ENCODE measurements at places on chromosomes 3 and 15.

GRCh38 chr3:8481380-8481779 lies 20.2 kb upstream of the LMCD1 start:
- DNase-seq, result no peak

DNA sequence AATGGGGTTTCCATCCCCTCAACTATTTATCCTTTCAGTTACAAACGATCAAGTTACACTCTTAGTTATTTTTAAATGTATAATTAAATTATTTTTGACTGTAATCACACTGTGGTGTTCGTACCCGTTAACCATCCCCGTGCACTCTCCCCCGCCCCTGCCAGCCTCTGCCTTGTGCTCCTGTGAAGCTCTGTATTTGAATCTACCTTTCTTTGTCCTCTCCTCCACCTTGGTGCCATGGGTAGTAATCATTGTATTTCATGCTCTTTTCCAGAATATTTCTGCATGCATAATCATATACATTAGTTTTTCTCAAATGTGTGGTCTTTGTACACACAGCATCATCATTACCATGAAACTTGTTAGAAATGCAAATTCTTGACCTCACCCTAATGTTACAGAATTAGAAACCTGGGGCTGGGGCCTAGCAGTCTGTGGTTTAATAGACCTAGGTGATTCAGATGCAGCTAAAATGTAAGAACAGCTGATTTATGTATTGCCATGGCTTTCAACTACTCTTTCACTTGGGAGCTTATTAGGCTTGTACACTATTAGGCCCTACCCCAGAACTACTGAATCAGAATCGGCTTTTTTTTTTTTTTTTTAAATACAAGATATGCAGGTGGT lies 91.5 kb downstream of the STT3B start:
- DNase-seq, result no peak

GRCh38 chr3:168117853-168118313 lies 22.2 kb upstream of the GOLIM4 start:
- DNase-seq, result no peak

- no peak for DNase-seq
Measured at GRCh38 chr3:177145954-177146353, 51.3 kb downstream of the TBL1XR1 start.

- DNase-seq, result no peak
Measured at GRCh38 chr3:123432832-123433523, 15.9 kb downstream of the ADCY5 start.

DNA sequence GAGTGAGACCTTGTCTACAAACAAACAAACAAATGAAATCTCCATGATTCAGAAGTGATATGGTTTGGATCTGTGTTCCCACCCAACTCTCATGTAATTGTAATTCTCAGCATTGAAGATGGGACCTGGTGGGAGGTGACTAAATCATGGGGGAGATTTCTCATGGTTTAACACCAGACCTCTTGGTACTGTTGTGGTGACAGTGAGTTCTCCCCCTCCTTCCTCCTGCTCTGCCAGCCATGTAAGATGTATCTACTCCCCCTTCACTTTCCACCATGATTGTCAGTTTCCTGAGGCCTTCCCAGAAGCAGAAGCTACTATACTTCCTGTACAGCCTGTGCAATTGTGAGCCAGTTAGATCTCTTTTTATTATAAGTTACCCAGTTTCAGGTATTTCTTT lies 438.4 kb upstream of the THBS1 start:
- DNase-seq, result no peak

DNA sequence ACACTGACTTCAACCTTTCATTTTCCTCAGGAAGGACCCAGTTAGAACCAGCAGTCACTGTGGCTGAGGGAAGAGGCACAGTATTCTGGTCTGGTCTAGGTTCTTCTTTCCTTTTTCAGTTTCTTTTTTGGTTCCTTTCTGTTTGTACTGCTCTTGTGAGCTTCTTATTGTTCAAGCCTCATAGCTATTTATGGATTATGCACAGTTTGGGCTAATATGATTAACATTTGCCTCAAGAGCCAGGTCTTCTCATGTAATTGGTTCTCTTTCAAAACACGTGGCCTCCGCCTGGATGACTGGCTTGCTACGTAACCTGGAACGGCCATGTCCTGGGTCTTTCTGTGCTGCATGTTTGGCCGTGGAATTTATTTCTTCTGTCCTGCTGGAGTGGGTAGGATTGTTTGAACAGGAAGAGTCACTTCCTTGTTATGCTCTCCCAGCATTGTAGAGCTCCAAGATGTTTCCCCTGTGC lies 43.3 kb downstream of the RBMS3 start:
- DNase-seq, result no peak

DNA sequence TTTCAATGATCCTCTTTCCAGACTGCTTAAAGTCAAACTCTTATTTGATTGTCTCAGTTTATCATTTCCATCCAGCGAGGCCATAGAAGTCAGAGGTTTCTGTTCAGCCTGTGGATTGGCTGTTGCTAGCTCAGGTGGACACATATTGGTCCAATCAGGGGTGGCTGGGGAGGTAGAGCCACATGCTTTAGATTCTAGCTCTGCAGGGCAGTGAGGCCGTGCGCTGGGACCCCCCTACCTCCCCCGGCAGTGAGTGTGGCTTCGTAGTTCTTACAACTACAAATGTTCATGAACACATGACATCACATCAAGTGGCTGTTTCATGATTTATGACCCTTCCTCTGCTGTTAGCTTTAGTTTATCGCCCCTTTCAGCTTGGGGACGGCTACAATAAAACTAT lies 18.0 kb downstream of the APOD start:
- no peak for DNase-seq

DNA sequence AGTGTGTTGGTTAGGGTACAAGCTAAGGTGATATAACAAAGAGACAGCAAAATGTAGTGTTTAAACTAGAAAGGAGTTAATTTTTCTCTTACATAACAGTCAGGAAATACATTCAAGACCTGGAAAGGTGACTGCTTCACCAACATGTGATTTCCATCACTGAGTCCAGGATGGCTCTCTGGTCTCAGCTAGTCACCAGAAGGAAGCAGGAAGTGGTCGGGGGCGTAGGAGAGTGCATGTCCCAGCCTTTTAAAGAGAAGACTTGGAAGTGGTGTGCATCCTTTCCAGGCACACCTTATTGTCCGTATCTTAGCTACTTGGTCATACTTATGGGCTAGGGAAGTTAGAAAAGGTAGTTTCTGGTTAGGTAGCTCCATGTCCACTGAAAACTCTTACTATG lies 11.1 kb upstream of the UBE2Q2 start:
- DNase-seq, result no peak
